ENCODE measurements at places on chromosomes 16 and 17. TPM values are rescaled to one million over a fixed set of nuclear protein-coding genes. Genes with fewer than 3 reads are reported as not detected.

Gene KCNG4
- total RNA-seq, result not detected

Gene RUNDC3A
- total RNA-seq, result 2.0 TPM

Gene KRTAP4-4
- total RNA-seq, result not detected

Gene LAT
- 1.0 TPM for total RNA-seq

Gene MYO15B
- total RNA-seq, result 108 TPM

Gene DPEP3
- not detected for total RNA-seq

Gene LPO
- total RNA-seq, result not detected

Gene STX8
- total RNA-seq, result 101 TPM

Gene ITGAD
- 0.21 TPM for total RNA-seq

Gene DYNLRB2
- 1.9 TPM for total RNA-seq

Gene PIMREG
- total RNA-seq, result 14.2 TPM

Gene FOXN1
- total RNA-seq, result 0.11 TPM

Gene CNGB1
- total RNA-seq, result 0.16 TPM

Gene HS3ST3A1
- 0.53 TPM for total RNA-seq

Gene ODAD4
- total RNA-seq, result 1.4 TPM

Gene RTN4RL1
- total RNA-seq, result 1.3 TPM

DNA sequence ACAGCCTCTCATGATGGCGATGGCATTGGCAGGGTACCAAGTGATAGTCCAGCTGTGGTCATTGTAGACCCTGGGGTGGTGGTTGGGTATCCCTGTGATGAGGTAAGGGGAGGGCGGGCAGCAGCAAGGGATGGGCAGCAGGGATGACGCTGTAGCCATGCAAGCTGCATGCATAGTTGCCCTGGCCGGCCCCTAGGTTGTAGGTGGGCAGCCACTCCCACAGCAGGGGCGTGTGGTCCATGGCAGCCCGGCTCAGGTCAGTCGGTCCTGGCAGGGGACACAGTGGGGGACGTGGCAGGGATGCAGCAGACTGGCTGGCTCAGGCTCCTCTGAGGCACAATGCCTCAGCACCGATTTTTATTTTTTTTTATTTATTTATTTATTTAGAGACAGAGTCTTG is 8.7 kb downstream of the DRC3 start:
- DNase-seq, result no peak

DNA sequence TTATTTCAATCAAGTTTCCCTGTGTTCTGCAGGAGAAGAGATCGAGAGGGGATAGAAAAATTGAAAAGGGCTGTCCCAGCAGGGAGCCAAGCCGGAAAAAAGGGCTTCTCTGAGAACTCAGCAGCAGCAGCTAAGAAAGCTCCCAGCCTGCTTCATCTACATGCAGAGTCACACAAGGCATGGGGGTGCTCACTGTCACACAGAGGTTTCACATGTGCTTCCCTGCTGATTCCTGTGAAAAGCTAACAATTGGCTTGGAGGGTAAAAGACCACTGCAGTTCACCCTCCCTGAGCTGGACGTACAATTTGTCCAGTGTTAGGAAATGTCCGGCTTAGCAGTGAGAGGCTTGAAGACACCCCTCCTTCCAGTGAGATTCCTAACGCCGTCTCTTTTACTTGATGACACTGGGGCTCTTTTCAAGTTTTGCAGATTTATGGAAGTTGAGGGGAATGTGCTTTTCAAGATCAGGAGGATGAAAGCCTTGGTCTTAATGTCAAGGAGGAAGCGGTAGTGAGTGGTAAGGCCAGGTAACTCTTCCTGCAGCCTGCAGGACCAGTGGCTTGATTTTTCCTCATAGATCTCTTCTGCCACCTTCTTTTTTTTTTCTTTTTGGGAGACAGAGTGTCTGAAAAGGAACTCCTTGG is 85.6 kb downstream of the WNT3 start:
- no peak for DNase-seq

- no peak for DNase-seq
Measured at GRCh38 chr17:42797067-42798007, 1.2 kb downstream of the COA3 start.

DNA sequence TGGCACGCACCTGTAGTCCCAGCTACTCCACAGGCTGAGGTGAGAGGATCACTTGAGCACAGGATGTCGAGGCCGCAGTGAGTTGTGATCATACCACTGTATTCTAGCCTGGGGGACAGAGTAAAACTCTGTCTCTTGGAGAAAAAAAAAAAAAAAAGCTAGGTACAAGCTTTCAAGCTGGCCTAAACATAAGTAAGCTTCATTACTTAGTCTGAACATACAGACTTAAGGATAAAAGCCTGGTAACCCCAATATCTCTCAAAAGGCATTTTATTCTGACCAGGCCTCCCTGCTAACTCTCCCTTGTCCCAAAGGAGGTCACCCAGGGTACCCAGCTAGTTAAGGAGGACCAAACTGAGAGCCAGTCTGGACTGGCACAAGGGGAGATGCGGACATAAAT is 46.2 kb downstream of the TOM1L2 start:
- no peak for DNase-seq

DNA sequence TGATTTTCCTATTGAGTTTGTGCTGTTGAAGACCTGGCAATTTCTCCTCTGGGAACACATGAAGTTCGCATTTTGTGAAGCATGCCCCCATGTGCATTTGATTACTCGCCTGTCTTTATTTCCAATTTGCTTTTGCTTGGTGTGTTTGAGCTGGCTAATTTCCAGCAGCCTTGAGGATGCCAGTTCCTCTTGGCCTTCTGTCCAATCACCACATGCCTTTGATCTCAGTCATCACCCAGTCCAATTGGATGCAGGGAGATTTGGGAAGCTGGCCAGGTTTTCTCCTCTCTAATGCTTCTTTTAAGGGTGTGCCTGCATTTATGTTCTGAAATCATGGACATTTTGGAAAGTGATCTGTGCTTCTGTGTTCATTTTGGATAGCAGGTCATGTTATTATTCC is 3.8 kb upstream of the TMEM100 start:
- DNase-seq, result no peak

GRCh38 chr17:32104158-32104557 is 38.1 kb upstream of the RHOT1 start:
- no peak for DNase-seq

DNA sequence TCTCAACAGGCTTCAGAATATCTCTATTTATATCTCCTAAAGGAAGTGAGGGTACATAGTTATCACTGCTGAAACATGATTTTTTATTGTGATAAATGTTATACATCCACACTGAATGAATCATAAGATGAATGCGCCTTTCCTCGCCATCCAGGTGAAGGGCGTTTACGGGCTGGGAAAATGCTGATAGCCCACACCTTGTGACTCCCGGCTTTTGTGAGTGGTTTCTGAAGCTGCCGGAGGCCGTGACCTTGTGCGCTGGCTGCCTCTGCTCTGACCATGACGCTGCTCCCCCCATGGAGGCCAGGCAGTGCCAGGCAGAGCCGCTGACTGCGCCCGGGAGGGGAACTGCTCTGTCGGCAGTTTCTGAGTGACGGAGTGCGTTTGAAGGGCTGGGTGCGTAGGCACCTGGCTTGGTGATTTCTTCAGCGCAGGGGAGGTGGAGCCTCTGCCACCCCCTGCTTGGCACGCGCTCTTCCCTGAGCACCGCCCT is 97.2 kb downstream of the RAP1GAP2 start:
- no peak for DNase-seq

- DNase-seq, result no peak
Measured at GRCh38 chr17:31089471-31089870, 5.3 kb upstream of the NF1 start.

GRCh38 chr16:48347191-48347865 is 37.9 kb downstream of the SIAH1 start:
- no peak for DNase-seq

DNA sequence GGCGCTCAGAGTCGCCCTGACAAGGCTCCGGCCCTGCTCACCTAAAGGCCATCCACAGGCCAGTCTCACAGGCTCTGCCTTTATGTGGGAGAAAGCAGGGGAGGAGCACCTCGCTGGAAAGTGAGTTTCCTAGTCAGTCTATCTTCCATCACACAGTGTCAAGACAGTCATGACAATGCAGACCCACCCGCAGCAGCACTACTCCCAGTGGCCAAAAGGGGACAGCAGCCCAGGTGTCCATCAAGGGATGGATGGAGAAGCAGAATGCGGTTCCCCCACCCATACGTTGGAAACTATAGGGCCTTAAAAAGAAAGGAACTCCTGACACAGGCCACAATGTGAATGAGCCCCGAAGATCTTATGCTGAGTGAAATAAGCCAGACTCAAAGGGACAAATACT is 226.8 kb downstream of the ENGASE start:
- DNase-seq, result no peak

GRCh38 chr17:49703557-49704277 is 4.0 kb downstream of the SLC35B1 start:
- no peak for DNase-seq

DNA sequence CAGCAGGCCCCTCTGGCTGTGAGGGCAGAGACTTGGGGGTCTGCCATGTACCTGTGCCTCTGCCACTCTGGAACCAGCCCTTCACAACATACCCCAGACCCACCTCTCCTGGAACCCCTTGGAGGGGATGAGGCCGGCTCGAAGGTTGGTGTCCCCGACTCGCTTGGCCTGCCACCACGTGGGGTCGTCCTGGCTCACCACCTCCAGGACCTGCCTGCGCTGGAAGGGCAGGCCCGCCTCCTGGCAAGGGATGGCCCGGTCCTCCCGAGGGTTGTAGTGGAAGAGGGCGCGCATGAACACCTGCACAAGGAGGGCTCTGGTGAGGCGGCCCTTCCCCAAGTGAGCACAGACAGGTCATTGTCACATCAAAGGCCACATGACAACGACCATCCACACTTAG is 12.2 kb downstream of the MPP3 start:
- no peak for DNase-seq

DNA sequence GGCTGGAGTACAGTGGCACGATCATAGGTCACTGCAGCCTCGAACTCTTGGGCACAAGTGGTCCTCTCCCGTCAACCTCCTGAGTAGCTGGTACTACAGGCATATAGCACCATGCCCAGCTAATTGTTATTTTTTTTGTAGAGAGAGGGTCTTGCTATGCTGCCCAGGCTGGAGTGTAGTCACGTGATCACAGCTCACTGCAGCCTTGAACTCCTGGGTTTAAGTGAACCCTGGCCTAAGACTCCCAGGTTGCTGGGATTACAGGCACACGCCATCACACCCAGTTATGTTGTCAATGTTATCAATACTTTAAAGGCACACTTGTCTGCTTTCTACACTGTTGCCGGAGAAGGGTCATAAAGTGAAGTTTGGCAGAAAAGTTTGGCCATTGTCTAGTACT is 22.0 kb upstream of the LASP1NB start:
- no peak for DNase-seq

- no peak for DNase-seq
Measured at GRCh38 chr16:79970551-79971236, 370.2 kb upstream of the MAF start.

DNA sequence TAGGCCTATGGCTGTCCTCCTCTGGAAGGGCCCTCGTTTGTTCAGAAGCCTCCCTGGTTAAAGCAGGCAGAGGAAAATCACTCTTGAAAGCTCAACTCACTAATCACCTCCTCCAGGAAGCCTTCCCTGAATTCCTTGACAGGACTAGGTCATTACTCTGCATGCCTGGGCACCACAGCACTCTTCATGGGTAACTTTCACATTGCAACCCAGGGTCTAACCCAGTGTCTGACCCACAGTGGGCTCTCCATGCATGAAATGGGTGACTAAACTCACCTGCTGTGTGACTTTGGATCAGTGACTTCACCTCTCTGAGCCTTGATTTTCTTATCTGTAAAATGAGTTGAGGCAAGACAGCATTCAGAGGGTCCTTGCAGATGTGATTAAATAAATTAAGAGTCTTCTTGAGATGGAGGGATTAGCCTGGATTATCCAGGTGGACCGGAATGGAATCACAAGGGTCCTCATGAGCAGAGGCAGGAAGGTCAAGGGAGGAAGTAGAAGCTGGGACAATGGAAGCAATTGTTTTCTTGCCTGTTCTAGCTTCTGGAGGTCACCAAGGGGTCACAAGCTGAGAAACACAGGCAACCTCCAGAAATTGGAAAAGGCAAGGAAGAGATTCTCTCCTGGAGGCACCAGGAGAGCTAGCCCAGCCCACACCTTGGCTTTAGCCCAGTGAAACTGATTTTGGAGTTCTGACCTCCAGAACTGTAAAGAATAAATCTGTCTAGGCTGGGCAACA is 3.8 kb upstream of the RAI1 start:
- no peak for DNase-seq

DNA sequence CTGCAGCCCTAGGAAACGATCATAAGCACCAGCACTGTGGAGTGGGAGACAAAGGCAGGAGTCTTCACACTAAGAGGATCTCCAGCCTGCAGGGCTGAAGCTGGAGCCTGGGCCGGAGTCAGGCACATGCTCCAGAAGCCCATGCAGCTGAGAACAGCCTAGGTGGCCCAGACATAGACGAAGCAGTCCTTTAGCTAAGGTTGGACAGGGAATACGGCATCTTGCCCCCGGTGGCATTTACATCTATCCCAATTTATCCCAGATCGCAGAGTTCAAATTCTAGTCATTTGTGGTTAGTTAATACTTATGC is 13.9 kb downstream of the TSPOAP1 start:
- no peak for DNase-seq

- DNase-seq, result no peak
Measured at GRCh38 chr17:81390873-81391255, 4.4 kb upstream of the BAHCC1 start.

GRCh38 chr16:1485847-1486496 is 2.8 kb downstream of the PTX4 start:
- no peak for DNase-seq

DNA sequence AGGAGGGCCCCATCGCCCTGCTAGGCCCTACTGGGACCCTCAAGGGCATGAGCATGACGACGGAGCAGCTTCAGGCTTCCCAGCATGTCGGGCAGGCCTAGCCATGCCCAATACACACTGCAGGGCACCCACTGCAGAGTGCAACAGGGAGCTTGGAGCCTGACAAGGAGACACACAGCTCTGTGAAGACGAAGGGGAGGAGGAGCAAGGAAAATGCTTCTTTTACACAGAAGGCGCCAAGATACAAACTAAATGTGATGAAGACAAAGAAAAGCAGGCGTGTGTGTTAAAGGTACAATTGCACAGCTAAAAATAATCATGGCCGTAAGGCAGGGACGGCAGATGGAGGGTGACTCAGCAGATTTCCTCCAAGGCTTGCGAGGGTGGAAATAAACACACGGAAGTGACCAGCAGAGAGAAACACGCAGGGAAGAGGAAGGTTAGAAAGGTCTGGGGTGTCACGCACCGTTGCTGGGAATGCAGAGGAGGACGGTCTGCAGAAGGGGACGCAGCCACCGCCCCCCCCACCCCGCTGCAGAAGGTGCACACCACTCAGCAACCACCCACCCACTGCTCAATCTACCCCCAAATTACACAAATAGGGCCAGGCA is 108.5 kb downstream of the ZNF778 start:
- DNase-seq, result no peak

- no peak for DNase-seq
Measured at GRCh38 chr16:55370762-55371482, 46.9 kb downstream of the IRX6 start.

DNA sequence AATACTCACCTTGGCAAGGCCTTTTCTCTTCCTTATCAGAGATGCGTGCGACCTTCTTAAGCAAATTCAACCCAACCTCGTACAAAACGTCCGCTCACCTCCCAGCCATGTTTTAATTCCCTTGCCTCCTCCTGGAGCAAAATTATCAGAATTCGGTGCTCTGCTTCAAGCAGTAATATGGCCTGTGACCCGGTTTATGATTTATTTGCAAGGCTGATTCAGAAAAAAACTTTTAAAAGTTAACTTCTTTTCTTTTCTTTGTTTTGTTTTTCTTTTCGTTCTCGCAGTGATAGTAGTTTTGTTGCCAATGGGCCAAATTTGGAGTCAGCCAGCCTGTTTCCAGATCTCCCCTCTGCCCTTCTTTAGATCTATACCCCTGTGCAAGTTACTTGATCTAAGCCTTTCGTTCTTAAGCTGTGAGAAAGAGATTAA is at the start of gene PHLPP2:
Gene PHLPP2 (minus strand): TSS at position 382 of the 432 bp plus-strand sequence. CDS start 9,906 bp downstream, outside the sequence.
- no peak for DNase-seq

All from urinary bladder (tissue), 4 donors.